ENCODE measurements at places on chromosomes 1 and 21.

DNA sequence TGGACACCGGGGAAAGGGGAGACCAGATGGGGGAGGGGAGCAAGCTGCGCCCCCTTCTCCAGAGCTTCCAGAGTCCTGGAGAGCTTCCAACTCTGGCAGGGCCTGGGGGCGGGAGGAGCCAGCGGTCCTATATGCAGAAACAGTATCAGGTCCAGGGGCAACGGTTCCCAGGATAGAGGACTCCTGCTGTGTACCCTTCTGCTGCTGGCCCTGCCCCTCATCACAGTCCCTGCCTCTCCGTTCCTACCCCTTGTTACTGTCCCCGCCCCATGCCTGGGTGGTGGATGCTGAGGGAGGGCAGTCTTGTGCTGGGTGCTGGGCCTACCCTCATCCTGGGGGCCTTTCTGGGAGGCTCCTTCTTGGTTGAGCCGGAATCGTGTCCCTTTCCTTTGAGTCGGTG lies 19.2 kb upstream of the PEX10 start:
- DNase-seq, result no peak

DNA sequence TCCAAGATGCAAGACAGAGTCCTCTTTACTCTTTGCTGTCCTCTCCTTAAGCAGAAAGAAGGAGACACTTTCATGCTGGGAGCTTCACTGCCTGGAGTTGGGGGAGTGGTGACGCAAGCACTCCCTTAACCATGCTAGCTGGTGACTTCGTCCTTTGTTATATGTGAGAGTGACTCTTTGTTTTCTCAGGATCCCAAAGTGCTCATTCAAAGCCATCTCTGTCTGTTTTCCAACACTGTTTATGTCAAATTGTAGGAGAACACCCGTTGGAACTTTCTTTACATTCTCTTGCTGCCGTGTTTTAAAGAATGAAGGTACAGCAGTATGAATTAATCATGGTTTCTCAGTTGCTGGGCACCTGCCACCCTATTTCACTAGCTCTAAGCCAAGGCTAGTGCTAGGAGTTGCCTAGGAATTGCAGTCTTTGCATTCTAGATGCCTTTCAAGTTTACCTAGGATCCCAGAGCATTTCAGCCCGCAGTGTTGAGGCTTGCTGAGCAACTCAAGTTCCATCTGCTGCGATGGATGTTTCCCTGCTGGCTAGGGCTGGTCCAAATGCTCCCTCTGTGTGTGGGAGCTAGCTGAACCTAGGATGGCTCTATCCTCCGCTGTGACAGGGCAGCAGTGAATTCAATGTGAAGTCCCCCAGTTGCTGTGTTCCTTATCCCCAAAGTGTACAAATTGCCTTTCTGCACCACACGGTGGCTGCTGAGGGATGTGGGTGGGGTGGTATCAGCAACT lies 82.6 kb upstream of the GPR52 start:
- no peak for DNase-seq

DNA sequence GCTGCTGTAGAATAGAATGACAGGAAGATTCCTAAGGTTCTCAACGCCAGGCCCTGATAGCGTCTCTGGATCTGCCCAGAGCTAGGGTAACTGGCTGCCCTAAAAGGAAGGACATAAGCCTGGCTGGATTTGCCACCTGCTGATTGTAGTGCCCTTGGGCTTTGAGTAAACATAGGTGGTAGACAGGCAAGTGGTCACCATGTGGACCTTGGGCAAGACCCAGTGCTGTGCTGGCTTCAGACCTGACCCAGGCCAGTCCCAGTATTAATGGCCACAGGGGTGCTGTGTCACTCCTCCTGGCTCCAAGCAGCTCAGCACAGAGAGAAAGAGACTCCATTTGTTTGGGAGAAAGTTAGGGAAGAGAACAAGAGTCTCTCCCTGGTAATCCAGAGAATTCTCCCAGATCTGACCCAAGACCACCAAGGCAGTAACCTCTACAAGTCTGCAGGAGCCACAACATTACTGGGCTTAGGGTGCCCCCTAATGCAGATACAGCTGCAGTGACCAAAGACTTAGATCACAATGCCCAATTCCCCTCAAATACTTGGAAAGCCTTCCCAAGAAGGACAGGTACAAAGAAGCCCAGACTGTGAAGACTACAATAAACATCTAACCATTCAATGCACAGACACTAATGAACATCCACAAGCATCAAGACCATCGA lies 44.5 kb downstream of the PHTF1 start:
- no peak for DNase-seq

GRCh38 chr1:5338466-5338865 lies 653.8 kb downstream of the NPHP4 start:
- DNase-seq, result no peak

GRCh38 chr1:223036479-223036845 lies 106.6 kb downstream of the TLR5 start:
- DNase-seq, result no peak

DNA sequence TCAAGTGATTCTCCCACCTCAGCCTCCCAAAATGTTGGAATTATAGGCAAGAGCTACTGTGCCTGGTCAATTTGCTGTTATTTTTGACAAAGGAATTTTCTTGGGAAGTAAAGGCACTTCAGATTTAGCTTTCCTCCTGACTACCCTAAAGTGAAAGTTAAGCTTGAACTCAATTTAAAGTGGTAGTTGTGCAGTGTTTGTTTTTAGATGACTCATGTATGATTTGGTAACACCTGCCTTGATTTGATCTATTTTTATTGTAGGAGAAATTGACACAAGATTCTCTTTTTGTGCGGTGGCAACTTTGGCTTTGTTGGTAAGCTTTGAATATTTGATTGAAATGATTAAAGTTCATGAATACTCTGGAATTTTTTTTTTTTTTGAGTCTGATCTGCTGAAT lies 5.0 kb downstream of the RABGGTB start:
- no peak for DNase-seq

DNA sequence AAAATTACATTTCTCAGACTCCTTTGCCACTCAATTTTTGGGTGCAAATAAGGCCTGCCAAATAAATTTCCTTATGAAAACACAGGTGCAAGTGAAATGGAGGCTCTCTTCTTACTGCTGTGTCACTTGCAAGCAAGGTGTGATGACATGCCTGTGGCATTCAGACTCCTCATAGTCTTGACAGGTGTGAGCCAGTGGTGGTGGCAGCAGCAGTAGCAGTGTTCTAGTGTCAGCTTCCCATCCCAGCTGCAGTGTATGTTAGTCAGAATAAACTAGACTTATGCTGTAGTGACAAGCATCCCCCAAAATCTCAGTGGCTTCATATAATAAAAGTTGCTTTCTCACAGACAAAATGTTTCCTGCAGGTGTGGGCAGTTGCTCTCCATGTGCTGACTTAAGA lies 3.8 kb upstream of the EEIG2 start:
- no peak for DNase-seq

DNA sequence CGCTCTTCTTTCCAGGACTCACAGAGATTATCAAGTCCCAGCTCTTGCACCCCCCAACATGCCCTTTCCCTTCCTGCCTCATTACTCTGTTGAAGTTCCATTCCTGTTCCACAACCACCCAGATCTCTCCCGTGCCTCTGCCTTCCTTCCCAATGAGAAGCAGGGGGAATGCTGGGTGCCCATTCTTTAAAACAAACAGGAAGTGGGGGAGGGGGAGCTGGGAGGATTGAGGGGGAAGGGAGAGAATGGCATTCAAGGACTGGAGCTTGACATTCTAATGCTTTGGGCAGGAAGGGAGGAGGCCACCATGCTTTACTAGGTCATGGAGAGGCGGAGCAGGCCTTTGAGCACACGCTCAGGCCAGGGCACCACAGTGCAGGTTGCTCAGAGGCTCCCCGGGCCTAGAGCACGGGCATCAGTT lies 150.3 kb upstream of the IRF2BP2 start:
- DNase-seq, result no peak

GRCh38 chr1:159866066-159866465 lies 3.6 kb upstream of the VSIG8 start:
- no peak for DNase-seq

DNA sequence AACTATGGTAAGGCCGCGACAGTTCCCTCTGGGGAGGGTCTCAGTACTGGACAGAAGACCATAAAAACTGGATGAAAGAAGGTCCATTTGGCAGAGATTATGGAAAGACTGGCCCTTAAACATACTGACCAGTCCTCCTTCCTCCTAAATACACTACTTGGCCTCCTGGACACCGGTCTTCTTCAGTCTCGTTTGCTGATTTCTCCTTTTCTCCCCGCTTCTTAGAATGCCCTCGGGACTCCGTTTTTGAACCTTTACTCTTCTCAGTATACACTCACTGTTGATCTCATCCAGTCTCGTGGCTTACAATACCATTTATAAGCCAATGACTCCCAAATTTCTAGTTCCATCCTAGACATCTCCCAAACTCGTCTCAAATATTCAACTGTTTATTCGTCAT lies 694 bp upstream of the MRPL9 start:
- DNase-seq, result no peak

DNA sequence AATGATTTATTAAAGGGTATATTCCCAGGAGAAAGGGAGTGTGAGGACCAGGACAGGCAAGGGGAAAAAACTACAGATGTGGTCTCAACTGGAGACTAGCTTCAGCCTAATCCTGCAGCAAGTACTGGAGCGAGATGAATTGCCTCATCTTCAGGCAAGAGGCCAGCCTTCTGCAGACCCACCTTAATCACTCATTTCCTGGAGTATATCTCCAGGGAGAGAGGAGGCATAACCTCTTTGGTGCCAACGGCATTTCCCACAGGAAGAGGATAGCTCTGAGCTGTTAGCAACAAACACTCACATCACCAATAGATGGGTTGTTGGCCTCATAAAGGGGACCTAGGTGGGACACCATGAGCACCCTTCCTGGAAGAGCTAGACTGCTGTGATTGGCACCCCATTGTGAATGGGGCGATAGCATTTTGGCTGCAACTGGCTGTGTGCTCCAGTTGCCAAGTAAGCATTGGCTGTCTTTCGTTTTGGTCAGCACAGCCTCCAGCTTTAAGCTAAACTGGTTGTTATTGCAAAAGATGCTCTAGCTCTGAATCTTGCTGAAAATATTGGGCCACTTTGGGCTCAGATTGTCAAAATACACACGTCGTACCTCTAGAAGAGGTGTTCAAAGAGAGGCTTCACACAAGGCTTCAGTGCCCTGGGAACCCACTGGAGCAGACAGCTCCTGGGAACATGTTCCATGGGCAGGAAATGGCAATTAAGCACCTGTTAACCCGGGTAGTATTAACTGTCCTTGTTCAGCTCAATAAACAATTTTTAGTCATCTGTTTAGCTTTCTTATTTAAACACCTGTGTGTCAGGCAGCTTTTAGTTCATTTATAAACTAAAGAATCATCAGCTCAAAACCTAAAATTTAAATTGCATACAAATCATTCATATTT lies 314.8 kb upstream of the C1orf87 start:
- DNase-seq, result no peak

DNA sequence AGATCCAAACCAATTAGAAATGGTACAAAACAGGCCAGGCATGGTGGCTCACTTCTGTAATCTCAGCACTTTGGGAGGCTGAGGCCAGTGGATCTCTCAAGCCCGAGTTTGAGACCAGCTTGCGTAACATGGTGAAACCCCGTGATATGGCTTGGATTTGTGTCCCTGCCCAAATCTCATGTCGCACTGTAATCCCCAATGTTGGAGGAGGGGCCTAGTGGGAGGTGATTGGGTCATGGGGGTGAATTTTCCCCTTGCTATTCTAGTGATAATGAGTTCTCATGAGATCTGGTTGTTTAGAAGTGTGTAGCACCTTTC lies 7.0 kb upstream of the VASH2 start:
- no peak for DNase-seq

DNA sequence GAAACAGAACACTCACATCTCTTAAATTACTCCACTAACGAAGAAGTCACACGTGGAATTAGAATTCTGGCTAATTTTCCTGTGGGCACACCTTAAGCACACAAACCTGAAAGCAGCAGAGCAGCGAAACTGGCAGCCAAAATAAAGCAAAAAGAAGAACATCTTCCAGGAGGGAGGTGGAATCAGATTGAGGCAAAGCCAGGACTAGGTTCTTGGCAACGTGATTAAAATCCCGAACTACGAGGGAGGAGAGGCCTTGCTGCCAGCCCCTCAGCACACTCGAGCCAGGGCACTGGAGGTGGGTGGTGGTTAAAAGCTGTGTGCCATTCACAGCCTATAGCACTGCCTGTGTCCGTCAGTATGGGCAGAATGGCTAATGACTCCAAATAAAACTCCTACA lies 58.0 kb downstream of the HIVEP3 start:
- no peak for DNase-seq

GRCh38 chr1:3697810-3698209 lies 45.5 kb downstream of the TP73 start:
- no peak for DNase-seq

GRCh38 chr1:219639876-219640577 lies 27.1 kb upstream of the ZC3H11B start:
- no peak for DNase-seq

GRCh38 chr1:39051956-39052355 lies 25.8 kb downstream of the NDUFS5 start:
- DNase-seq, result no peak

GRCh38 chr1:238664139-238664538 lies 722.2 kb upstream of the CHRM3 start:
- no peak for DNase-seq

DNA sequence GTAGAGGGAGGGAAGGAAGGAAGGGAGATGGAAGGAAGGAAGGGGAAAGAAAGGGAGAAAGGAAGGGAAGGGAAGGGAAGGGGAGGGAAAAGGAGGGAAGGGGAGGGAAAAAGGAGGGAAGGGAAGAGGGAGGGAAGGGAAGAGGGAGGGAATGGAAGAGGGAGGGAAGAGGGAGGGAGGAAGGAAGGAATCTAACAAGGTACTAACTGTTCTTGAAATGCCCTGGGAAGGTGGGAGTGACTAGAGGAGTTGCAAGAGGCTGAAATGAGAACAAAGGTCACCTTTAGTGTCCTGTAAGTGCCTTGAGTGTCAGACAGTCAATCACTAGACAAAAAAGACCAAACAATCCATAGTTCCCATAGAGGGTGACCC lies 2.3 kb upstream of the ATP2B4 start:
- DNase-seq, result no peak

DNA sequence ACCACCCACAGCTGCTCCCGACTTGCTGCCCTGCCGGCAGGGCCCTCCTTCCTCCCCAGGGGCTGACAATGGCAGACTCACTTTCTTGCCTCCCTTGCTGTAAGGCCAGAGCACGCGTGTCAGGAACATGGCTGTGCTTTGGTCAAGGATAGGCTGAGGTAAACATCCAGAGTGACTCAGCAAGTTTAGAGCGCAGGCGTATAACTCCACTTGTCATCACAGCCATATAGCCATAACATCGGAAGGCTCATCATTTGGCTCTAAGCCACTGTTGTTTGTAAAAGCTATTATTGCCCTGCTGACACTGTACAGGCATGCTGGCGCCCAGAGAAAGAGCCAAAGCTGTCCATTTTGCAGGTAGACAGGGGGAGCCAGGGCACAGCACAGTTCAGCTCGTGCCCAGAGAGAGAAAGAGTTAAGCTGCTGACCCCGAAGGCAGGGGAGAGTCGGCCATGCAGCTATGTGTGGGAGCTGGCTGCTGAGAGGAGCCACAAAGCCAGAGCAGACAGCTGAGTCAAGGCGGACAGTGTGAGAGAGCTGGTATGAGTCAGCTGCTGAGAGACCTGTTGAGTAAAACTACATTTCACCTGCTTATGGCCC lies 60.6 kb downstream of the GNG4 start:
- no peak for DNase-seq
